ENCODE measurements at places on chromosomes 2 and 18. TPM values are rescaled to one million over a fixed set of nuclear protein-coding genes. Genes with fewer than 3 reads are reported as not detected.

Gene CD8B
- 10.6 TPM for total RNA-seq

- DNase-seq = no peak
These were observed 105.9 kb upstream of the RBBP8 start for GRCh38 chr18:22827216-22827615.

Gene TM4SF20
- not detected for total RNA-seq

Gene DRC1
- not detected for total RNA-seq

Gene PCARE
- not detected for total RNA-seq

- DNase-seq = no peak
These were observed 64.2 kb downstream of the TGOLN2 start for GRCh38 chr2:85263591-85263990.

Gene SNED1
- 55.5 TPM for total RNA-seq

DNA sequence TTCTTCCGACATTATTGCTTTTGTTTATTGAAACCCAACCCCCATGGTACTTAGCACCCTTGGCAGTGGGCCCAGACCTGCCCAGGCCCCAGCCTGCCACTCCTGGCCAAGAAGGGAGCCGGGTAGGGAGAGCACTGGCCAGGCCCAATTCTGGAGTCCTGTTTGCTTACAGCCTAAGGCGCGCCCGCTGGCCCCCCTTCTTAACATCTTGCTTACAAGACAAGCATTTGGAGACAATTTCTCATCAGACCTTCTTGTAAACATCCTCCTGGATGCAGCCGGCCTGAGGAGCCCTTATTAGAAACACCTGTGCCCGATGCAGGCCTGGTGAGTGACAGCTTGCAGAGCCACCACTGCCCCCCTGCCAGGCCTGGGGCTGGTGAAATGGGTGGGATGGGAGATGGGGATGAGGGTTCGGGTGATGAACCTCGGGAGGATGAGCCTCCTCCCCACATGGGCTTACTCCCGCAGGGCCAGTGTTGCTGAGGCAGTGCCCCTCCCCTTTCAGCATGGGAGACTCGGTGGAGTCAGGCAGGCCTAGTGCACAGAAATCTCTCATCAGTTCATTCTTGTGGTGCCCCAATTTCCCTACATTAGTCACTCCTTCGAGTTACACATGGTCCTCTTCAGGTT is 217.5 kb downstream of the CYP26B1 start:
- no peak for DNase-seq

DNA sequence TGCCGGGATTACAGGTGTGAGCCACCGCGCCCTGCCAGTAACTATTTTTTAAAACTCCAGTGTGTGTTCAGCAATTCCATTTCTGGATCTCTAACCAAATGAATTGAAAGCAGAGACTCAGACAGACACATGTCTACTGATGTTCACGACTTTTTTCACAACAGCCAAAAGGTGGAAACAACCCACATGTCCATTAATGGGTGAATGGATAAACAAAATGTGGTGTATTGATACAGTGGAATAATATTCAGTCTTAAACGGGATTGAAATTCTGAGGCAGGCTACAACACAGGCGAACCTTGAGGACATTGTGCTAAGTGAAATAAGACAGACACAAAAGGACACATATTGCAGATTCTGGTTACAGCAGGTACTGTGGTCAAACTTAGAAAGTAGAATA is 55.0 kb downstream of the DDX1 start:
- no peak for DNase-seq

DNA sequence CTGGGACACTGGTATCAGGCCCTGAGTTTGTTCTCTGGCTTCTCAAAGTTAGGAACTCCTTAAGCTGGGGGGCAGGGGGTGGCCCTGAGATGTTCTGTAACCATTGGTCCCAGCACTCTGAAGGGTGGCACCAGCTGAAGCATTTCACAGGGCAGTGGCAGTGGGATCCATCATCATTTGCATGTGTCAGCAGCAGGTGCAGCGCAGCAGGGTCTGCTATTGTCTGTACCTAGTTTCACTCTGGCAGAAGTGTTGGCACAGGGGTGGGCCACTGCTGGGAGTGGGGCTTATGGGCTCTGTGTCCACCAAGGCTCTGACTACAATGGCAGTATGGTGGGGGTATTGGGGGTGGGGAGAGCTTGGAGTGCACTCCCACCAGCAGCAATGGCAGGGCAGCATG is 460.4 kb upstream of the ZNF804A start:
- no peak for DNase-seq

DNA sequence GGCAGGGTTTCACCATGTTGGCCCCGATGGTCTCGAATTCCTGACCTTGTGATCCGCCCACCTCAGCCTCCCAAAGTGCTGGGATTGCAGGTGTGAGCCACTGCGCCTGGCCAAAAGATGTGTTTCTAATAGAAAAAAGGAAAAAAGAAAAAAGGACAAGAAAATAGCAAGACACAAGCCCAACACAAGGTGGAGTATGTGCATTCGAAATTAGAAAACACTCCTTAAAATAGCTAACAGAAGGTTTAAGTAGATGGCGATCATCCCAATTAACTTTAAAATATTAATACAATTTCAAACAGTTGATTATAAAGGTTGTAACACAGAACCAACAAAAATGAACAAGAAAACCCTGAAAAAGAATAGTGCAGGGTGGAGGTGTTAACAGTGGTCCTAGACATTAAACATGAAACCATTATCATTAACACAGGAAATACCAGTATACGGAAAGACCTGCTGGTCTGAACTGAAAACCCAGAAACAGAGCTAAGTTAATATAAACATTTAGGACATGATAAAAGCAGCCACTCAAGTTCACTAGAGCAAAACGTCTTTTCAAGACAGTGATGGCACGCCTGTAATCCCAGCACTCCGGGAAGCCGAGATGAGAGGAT is 57.9 kb downstream of the HDLBP start:
- no peak for DNase-seq

Gene PLGLB2
- 2.0 TPM for total RNA-seq

Gene BIN1
- 60.9 TPM for total RNA-seq

DNA sequence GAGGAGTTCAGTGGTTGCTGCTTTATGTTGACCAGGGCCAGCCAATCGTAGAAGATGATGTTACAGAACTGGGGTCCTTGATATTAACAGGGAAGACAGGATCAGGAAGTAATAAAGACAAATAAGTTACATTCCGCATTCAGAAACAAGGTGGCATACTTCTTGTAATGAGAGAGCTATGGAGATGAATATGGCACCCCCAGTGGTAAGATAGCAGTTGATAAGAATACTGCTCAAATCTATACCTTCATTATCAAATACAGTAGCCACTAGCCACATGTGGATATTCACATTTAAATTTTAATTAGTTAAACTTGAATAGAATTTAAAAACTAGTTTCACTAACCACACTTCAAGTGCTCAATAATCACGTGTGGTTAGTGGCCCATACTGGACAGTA is 290.4 kb upstream of the RBMS1 start:
- no peak for DNase-seq

- no peak for DNase-seq
These were observed at the start of gene BBS5 for GRCh38 chr2:169479257-169480078. BBS5 (plus strand) TSS chr2:169479494; CDS start chr2:169479554, 60 bp downstream.

- DNase-seq = no peak
These were observed 14.5 kb upstream of the FOSL2 start for GRCh38 chr2:28377984-28378678.

GRCh38 chr18:78773303-78773755 is 206.3 kb upstream of the SALL3 start:
- no peak for DNase-seq

Gene ST8SIA5
- total RNA-seq = not detected

DNA sequence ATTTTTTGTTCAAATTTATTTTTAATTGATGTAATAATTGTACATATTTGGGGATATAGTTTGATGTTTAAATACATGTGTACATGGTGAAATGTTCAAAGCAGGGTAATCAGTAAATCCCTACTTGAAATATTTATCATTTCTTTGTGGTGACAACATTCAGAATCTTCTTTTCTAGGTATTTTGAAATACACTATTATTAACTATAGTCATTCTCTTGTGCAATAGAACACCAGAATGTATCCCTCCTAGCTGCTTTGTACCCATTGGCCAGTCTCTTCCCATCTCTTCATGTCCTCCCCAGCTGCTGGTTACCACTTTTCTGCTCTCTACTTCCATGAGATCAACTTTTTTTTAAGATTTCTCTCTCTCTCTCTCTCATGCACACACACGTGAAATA is 126.5 kb downstream of the ZNF407 start:
- DNase-seq = no peak

DNA sequence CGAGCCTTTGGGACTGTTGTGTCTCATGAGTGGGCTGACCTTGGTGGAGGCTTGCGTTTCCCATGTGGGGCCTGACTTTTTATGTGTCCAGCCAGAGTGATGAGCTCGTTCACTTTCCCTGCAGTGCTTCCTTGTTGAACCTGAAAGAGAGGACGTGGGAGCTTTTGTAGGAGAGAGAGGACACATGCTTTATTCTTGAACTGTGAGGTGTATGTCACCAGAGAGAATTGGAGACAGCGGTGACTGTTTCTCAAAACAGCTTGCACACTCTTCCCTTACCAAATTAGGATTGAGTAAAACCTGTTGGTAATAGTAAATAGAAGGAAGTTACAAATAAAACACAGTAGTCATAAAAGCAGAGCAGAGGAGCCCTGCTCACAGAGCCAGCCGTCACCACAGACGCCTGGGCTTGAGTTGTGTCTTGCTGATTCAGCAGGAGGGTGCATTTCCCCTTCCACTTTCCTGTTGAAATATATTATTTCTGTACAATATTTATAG is 60.7 kb downstream of the INPP4A start:
- peak; percentile 64 for DNase-seq

Gene NOSTRIN
- total RNA-seq = 30.0 TPM

Gene CCDC88A
- 34.9 TPM for total RNA-seq

GRCh38 chr2:151410485-151410834 is 758 bp downstream of the RIF1 start:
- no peak for DNase-seq

GRCh38 chr2:45881970-45882581 is 230.6 kb downstream of the PRKCE start:
- DNase-seq = no peak

DNA sequence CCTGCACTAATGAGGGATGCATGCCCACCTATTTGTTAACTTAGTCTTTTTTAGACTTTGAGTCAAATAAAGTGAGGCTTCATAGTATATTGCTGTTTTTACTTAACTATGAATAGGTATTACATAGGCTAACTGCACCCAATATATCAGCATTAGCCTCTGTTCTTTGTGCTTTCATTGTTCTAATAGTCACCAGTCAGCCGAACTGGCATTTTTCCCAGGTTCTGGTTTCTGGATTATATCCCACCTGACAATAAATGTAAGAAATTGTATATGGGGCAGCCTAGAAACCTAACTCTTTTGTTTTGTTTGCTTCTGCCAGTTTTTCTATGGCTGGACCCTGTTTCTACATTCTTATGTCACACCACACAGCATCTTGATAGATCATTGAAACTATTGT is 1672.4 kb upstream of the LRRTM1 start:
- no peak for DNase-seq

Gene DSC2
- 108 TPM for total RNA-seq

GRCh38 chr2:113156278-113157117 is 17.3 kb upstream of the PSD4 start:
- DNase-seq = peak; percentile 10

DNA sequence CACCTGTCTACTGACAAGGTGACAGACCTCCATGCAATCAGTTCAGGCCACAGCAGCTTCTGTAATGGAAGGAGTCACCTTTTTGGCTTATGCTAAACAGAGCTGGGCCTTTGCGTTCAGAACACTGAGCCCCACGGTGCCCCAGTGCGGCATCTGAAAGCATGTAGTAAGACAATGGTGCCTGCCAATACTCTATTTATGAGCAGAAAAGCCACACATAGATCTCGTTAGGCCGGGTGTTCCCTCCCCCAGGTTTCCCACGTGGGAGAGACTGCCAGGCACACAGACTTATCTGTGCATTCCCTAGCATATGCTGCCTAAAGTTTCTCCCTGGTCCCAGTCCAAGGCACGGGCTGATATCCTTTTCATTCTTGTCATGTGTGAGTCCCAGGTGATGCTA is 150.9 kb downstream of the ACTR3 start:
- no peak for DNase-seq

GRCh38 chr2:61854564-61855317 is 881 bp upstream of the FAM161A start:
- DNase-seq = no peak

Gene FAP
- total RNA-seq = 4.2 TPM

Gene GRP
- not detected for total RNA-seq

Gene OSBPL6
- 2.7 TPM for total RNA-seq

GRCh38 chr18:26307161-26307773 is 81.0 kb downstream of the TAF4B start:
- DNase-seq = no peak

Gene TNS1
- total RNA-seq = 216 TPM

- peak; percentile 65 for DNase-seq
These were observed 86.0 kb downstream of the CAPN13 start for GRCh38 chr2:30721241-30721640.

GRCh38 chr18:12520442-12520992 is 112.8 kb downstream of the PRELID3A start:
- no peak for DNase-seq

Gene ZC3H6
- total RNA-seq = 12.0 TPM

- no peak for DNase-seq
These were observed 1.3 kb downstream of the RASGRP3 start for GRCh38 chr2:33477473-33478468.

DNA sequence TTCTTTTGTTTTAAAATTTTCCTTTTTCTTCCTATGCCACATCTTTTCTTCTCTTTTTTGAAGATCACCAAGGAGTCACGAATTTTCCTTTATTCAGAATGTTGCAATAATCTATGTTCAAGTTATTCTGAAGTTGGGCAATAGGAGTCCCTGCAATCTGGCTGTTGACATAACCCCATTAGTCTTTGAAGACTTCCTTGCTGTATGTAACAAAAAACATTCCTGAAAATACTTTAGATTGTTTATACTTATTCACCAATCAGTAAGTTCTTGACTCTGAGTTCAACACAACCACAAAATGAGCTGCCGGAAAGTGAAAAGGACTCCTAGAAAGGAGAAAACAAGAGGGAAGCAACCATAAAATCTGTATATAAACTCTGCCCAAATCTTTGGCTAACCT is 62.8 kb downstream of the TMEM237 start:
- no peak for DNase-seq

- DNase-seq = no peak
These were observed 107.9 kb upstream of the TTC39C start for GRCh38 chr18:23906658-23907057.

Gene LCT
- not detected for total RNA-seq

Data from vagina (tissue), 2 donors.